Liver (tissue), 10 donors: ENCODE measurements at places on chromosomes 11 and 22. TPM values are rescaled to one million over a fixed set of nuclear protein-coding genes. Genes with fewer than 3 reads are reported as not detected.

DNA sequence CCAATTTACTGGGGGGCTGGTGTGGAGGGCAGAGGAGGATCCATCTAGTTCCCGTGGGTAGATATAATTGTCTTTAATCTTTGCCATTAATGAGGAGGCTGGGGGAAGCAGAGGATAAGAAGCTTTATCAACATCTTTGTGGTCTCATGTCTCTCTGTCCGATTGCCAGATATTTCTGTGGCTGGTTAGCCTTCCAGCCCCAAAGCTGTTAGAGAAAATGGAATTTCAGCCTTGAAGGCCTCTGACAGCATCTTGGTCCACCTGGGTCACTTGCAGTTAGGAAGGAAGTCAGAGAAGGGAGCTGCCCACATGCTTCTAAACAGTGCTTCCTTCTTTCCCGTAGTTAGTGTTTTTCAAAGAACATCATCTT is 56.9 kb downstream of the ABTB2 start:
- DNase-seq, result no peak

DNA sequence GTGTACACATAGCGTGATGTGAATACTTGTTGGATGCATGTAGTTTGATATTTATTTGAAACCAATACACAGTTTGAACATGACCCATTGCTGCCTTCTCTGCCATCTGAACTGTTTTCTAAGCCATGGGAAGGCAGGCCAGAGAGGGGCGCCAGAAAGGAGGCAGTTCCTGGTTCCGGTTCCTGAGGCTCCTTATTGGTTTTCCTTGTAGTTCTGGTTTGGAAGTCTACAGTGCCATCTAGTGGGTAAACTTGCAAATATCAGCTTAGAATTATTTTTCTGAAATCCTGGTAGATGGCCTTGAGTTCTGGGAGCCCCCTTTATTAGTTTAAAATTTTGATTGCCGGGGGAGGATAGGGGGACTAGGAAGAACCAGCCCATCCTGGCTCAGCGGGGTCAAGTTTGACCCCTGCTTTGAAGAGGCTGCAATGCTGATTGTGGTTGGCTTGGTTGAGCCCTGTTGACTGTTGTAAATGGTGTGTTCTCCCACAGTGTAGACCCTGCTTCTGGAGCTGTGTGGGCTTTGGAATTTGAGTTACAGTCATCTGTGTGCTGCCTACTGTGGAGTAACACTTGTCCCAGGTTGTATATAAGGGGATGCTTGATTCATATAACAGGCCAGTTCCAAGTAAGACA is 48.4 kb downstream of the GRAMD1B start:
- DNase-seq, result no peak

DNA sequence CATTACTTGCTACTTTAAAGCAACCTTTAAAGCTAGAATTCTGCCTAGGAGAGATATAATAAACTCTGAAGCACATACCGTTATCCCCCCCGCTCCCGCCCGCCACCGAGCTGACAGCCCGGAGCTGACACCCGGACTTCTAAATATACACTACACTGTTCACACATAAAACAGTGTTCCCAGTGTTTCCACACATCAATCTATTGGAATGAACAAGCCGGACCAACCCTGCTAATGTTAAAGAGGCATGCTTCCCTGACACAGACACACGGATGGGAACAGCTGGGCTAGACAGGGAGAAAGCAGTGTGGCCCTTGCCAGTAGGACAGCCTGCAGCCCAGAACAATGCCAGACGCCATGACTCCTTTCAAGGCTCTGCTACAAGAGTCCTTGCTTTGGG is 108.4 kb upstream of the CSNK2A3 start:
- no peak for DNase-seq

DNA sequence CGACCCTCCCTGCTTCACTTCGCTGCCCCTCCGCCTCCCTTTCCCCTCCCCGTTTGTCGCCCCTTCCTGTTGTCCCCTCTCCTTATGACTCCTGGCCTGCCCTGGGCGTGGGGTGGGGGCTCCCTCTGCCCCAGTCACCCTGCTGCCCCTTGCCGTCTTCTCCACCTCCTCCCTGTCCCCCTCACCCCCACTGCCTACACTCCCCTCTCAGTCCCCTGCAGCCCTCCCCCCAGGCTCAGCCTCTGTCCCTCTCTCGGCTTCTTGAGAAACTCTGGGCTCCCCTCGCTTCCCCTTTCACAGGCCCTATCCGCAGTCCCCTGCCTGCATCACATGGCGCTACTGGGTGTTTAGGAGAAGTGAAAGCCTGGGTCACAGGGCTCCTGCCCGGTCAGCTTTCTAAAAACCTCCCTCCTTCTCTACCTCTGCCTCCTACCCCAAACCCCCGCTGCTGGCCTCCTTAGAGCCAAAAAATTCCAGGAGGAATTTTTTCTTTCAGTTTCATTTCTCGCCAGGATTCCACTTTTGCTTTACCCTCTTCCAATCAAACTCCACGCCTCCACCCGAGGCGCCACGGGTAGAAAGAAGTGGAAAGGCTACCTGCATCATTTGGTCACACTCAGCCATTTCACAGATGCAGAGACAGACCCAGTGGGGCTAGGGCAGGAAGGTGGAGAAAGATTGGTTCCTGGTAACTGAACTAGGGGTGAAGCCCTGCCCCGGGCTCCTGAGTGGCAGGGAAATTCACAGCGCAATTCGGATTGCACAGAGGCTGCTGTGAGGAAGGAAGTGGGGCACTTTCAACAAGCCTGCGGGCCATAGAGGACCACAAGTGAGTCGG is at the start of gene SLC15A3:
TSS of gene SLC15A3 (minus strand) at position 273 of the 838 bp plus-strand sequence. CDS start 625 bp downstream, outside the sequence.
- no peak for DNase-seq

DNA sequence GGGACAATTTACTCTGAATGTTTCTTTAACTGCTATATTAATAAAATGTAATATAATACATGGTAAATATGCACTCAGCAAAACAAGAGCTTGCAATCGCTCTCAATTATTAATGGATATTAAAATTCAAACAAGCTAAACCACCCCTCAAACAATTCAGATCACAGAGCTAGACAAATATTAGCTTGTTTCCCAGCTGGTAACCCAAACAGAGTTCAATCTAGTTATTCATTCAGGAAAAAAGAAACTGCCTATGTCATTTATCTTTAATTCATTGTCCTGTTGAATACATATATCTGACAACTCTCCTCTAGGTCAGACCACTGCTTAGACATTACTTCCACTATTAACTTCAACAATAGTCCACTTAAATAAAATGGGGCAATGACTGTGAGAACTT is 78.7 kb downstream of the SERGEF start:
- DNase-seq, result no peak

DNA sequence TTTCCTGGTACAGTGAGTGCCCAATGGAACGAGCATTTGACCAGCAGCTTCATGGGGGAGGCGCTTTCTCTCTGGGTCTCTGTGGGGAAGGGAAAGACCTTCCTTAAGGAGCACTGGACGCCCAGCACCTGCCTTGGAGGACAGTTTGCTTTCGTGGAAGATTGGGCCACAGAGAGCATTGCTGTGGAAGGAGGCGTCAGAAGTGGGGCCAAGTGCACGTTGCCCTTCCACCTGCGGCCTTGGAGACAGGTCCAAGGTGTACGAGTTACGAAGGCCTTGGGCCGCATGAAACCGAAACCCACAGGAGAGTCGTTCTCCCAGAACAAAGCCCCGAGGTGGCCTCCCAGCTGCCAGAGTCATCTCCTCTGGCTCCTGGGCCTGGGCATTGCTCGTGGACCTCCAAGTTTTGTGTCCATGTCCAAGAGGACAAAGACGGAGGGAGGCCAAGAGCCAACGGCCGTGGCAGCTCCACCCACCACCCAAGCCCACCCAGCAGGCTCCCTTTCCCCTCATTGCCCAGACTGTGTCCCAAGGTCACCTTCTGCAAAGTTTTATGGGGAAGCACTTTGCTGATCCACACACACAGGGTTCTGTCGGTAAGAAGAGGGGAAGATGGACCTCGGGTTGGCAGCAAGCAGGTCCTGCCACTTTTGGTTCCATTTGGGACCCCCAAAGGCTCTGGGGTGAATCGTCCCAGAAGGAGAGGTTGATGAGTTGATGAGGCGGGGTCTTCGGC is 5.8 kb upstream of the NLRP6 start:
- peak; percentile 24 for DNase-seq

DNA sequence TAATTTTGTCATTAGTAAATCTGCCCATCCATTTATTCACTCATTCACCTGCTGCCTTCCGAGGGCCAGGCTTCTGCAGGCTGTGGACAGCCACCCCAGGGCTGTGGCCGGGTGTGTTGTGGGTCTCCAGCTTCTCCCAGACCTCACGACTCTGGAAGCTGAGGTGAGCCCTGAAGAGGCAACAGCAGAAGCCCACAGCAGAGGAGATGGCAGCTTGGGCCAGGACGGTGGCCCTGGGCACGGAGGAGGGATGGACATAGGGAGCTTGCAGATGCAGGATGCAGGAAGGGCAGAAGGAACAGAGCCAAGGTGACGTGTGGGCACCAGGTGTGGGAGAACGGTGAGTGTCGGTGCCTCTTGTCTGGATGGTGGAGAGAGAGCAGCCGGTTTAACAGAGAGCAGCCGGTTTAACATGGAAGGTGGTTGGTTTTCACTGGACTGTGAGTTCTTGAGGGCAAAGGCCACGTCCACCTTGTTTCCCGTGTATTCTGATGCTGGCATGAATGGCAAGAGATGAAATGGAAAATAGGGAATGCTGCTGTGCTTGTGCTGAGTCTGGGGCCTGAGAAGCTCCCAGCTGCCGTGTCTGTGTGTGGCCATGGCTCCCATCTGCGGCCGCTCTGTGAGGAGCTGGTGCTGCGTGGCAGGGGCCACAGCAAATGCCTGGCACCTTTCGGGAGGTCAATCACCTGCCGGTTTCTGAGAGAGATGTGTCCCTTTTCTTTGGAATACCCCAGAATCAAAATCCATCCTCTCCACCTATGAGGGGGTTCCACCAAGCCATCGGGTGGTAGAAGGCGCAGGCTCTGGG is 669.9 kb downstream of the BRD1 start:
- DNase-seq, result no peak

GRCh38 chr11:92227959-92228935 is 3.6 kb downstream of the FAT3 start:
- no peak for DNase-seq

GRCh38 chr22:20107951-20108756 is 7.8 kb upstream of the RANBP1 start:
- DNase-seq, result no peak

- DNase-seq, result no peak
Measured at GRCh38 chr22:27144321-27144720, 486.9 kb downstream of the MIAT start.

Gene PANX3
- not detected for total RNA-seq

Gene ART1
- not detected for total RNA-seq

Gene GUCY1A2
- total RNA-seq, result 2.8 TPM

Gene RAC2
- 15.0 TPM for total RNA-seq
